Activated T-cell treated with anti-CD3 and anti-CD28 coated beads, Interleukin-2, amount 50 U/mL, for 24 hours (primary cell): ENCODE measurements at places on chromosomes 12 and 14.

DNA sequence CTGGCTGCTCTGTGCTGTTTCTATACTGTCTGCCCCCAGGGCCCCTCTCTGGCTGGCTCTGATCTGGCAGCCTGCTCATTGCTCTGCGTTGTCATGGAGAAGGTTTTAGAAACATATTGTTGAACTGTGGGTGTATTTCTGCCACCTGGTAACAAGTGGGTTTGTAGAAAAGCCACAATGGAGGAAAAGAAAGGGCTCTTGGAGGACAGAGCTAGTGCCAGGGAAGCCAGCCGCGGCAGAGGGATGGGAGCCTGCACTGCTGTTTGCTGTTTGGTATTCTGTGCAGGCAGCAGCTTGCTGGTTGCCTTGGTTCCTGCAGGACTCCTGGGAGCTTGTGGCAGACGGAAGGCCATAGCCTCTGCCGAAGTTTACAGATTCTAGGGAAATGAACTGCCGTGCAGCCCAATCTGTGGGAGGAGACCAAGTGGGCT lies 15.1 kb downstream of the CCDC177 start:
- no peak for DNase-seq

DNA sequence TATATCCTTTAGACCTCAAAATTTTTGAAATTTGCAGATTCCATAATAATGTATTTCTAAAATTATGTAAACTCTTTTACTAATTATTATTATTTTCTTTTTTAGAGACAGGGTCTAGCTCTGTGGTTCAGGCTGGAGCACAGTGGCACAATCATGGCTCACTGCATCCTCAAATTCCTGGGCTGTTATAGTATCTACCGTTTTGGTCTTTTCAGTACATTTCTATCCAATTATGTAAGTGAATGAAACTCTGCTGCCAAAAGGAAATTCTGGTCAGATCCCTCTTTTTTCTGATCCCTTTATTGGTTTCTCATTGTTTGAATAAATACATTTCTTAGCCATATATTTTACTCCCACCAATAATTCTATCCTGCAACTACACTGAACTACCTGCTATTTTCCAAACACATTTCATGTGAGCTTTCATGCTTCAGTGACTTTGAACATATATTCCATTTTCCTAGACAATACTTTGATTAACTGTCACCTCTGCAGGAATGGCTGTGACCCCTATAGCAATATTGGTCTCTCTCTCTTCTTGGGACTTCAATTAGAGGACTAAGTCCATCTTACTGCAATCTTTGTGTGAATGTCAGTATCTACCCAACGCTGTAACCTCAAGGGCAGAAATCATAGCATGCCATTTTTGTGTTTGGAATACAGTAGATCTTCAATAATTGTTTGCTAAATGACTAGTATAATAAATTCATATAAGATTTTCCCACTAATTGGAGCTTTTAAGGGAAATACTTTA lies 183.2 kb downstream of the NTS start:
- no peak for DNase-seq

- DNase-seq = no peak
Observed at GRCh38 chr14:100384819-100385813, 62.0 kb downstream of the SLC25A47 start.

GRCh38 chr12:52182898-52183543 lies 8.8 kb downstream of the KRT80 start:
- no peak for DNase-seq

DNA sequence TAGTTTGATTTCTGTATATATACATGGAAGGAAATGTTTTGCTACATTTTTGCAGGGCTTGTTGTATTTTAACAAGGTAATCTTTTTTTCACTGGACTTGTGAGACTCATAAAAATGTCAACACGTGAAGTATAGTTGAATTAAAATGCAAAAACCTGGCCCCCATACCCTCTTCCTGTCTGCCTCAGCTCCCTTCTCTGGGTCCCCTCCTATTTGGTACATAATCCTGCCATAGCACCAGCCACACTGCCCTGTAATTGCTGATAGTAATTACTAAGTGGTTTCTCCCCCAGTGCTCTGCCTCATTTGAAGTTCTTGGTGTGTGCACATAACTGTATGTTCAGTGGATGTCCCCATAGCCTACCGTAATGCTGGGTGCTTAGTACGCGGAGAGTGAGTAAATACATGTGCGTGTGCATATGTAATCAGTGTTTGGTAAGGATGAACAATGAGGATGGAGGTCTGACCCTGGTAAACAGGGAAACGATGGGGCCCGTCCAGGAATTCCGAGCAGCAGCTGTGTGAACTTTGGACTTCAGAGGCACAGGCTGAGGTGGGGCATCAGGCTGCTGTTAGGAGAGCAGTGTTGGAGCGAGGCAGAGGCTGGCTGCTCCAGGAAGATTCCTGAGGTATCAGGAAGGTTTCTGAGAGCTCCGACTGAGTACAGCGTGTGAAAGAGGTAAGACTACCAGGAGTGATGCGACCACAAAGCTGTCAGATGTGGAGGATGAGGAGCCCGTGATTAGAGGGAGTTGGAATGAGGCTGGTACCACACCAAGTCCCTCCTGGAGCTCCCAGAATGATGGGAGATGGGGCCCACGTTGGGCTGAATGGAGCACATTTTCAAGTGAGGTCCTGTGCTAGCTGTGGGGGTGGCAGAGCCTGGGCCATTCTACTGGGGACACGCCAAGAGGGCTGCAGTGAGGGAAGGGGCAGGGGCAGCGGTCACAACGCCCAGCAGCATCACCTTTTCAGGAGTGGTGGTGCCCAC lies 106.8 kb downstream of the PELI2 start:
- DNase-seq = no peak

DNA sequence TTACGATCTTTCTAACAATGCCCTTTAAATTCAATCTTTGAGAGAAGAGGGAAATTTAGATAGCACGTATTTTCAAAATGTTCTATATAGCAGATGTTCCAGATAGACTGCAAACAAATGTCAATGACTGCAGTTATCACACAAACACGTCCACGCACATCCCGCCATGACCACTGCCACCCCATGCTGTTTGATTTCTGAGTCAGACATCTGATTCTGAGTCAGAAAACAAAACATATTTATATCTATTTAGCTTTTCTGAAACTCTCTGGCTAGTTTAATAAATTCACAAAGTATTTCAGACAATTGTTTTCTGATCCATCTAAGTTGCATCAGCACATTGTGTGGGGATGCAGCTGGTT lies 105.9 kb upstream of the BCAT1 start:
- DNase-seq = peak; percentile 60

- no peak for DNase-seq
Observed at GRCh38 chr12:64098709-64099354, 123.3 kb downstream of the KICS2 start.

- DNase-seq = no peak
Observed at GRCh38 chr12:101493556-101493955, 18.4 kb downstream of the SPIC start.

GRCh38 chr12:64186789-64187188 lies 35.3 kb downstream of the KICS2 start:
- no peak for DNase-seq

DNA sequence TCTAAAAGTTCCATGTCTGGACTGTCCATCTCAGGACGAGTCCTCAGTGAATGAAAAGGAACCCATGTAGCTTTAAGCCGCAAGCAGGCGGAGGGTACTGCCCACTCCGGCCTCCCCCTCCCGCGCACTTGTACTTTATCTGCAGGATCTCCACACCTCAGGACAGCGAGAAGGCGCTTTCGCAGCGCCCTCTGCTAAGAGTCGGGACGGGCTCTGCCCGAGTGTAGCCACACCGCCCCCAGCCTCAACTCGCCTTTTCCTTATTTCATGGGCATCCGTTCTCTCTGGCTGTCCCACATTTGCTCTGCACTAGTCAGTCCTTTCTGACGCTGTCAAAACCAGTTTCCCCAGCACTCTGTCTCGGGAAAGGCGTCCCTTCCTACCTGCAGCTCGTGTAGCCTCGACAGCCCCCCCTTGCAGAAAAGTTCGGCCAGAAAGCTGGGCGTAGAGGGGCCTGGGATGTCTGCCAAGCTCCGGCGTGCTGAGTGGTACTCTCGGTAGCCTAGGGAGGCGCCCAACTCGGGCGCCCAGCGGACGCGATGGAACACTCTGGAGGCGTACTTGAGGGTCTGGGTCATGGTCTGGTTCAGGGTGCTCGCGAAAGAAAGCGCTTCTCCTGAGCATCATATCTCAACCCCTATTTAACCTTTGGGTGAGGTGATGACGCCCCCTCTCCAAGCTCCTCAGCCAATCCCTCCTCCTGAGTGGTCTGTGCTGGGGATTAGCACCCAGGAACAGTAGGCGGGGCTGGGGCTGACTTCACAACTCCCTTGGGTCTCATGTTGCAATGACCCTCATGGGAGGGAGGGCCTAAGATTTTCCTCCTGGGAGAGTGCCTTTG lies at the start of gene CYP27B1:
Gene CYP27B1 (minus strand): TSS at position 615 of the 841 bp plus-strand sequence. CDS start 37 bp downstream, at position 578.
- DNase-seq = peak; percentile 48

GRCh38 chr14:45252366-45253069 lies 484 bp downstream of the MIS18BP1 start:
- DNase-seq = peak; percentile 36

DNA sequence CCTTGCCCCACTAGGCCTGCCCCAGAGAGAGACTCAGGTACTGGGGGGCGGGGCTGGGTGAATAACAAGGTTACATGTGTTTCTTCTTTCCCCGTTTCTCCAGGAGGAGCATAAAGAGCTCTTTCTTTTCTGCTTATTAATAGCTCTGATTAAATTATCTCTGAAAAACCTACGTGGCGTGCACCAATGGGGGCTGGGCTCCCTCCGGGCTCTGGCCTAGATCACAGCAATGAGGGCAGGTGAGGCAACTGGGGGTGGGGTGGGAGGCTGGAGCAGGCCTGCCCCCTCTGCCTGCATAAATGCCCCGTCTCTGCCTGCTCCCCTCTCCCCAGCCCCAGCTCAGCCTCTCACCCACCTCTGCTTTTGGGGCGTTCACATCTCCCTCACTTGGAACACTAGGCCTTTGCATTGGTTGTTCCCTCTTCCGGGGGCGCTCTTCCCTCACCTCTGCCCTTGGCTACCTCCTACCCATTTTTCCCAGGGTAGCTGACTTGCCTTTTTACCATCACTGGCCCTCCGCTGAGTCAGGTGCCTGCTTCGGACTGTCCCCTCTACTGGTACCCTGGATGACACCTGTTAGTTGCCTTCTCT lies 4.1 kb upstream of the FAM222A start:
- no peak for DNase-seq

DNA sequence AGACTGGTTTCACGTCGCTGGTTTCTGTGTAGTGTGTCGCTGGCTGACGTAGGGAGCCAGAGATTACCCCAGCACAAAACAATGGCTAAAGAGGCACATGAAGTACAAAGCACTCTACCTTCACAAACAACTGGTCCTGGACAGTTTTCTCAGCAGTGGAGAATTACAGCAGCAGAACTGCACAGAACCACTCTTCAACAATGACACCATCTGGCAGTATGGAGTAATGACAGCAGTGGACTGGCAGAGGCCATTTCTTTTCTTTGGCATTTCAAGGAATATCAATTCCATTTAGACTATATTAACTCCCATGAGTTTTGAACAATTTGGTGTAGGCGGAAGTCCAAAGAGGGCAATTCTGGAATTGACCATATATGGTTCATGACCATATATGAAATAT lies 1074.1 kb downstream of the AACS start:
- no peak for DNase-seq

DNA sequence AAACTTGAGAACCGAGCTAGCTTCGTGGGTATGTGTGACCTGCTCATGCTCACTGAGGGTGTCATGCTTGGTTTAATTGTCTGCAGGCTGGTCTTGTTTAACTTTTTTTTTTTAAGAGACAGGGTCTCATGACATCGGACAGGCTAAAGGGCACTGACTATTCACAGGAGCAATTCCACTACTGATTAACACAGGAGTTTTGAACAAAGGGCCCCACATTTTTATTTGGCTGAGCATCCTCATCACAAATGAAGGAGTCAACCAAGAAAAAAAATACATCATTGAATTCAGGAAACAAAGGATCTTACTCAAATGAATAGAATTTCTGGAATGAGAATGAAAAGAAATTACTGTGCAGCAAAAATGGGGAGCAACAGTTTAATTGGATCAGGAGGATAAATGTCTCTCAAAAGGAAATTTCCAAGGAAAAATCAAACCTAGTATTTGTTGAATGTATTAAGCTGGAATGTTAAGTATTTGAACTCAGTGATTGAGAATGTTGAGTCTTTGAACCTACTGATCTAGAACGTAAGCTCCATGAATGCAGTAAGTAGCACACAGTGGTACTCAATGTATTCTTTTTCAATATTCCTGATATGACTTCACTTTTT lies 20.8 kb upstream of the PYROXD1 start:
- no peak for DNase-seq
